GM13976 (cell line): ENCODE measurements at places on chromosomes 5 and 9.
A peak's percentile ranks its signal among the peaks of the same experiment; 100 is the strongest.

DNA sequence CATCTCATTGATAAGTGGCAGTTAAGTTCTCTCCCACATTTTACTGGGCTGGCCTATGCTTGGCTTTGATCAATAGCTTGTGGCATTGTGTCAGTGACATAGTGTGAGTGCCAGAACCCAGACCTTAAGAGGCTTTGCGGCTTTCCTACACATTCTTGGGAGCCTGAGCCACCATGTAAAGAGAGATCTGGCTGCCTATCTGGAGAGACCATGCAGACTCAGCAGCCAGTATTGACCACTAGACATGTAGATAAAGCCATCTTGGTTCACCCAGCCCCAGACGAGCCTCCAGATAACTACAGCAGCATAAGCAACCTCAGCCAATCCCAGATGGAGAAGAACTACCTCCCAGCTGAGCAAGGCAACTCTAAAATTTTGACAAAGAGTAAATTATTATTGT lies 28.6 kb downstream of the C9orf153 start:
- no peak for DNase-seq

GRCh38 chr5:757346-757930 lies 27.1 kb downstream of the ZDHHC11B start:
- peak; percentile 51 for DNase-seq

- DNase-seq, result no peak
These were observed 270.2 kb upstream of the IRX1 start for GRCh38 chr5:3325201-3325971.

- DNase-seq, result no peak
These were observed 776.7 kb downstream of the DTWD2 start for GRCh38 chr5:118211606-118212005.

- DNase-seq, result no peak
These were observed 281.8 kb downstream of the MTRR start for GRCh38 chr5:8150791-8151190.

GRCh38 chr5:132746954-132747615 lies at the start of gene CCNI2:
TSS of gene CCNI2 (plus strand) at chr5:132747426. CDS start at chr5:132747496, 70 bp downstream.
- DNase-seq, result peak; percentile 77

GRCh38 chr5:172044631-172045314 lies 38.3 kb upstream of the FBXW11 start:
- DNase-seq, result no peak

GRCh38 chr5:132064140-132064539 lies 3.7 kb downstream of the IL3 start:
- no peak for DNase-seq

GRCh38 chr5:176320577-176320976 lies 41.0 kb downstream of the KIAA1191 start:
- no peak for DNase-seq

DNA sequence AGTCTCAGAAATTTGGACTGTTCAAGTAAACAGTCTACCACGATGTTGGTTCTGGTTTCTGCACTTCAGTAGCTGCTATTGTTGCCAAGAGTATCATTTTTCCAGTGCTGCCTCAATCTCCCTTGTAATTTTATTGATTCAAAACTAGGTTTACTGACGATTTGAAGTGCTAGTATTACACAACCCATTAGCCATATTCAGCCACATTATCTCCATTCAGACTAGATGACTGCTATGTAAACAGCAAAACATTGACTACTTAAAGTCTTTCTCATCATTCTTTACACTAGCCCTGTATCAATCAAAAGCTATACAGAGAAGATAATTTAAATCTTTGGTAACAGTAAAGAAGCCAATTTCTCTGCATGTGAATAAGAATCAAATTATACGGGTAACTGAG lies 102.0 kb upstream of the TSLP start:
- no peak for DNase-seq

DNA sequence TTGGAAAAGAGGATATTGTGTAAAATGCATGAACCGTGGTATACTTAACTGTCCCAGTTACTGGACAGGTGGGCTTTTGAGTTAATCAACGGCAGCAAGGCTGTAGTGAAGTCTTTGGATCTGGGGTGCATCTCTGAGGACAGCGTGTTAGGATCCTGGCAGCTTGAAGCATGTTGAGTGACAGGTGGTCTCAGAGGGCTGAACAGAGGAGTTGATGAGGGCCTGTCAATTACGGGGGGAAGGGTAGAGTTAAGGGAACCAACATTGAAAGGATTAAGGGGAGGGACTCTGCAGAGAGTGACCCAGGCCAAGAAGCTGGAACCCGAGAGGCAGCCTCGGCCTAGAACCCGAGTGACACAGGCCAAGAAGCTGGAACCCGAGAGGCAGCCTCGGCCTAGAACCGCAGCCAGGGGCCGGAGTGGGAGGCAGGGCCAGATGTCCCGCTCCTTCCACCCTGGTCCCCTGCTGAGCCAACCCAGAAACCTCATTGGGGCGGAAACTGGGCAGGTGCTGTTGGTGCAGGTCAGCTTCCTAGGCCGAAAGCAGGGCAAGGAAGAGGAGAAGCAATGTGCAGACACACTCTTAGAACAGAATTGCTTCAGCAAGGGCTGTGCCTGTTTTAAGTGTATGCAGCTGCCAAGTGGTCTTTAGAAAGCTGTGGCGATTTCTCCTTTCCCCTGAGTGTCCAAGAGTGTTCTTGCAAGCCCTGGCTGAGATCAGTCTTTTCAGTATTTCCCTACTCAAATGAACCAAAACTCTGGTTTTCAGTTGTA lies 62.0 kb downstream of the ANKRD33B start:
- no peak for DNase-seq

DNA sequence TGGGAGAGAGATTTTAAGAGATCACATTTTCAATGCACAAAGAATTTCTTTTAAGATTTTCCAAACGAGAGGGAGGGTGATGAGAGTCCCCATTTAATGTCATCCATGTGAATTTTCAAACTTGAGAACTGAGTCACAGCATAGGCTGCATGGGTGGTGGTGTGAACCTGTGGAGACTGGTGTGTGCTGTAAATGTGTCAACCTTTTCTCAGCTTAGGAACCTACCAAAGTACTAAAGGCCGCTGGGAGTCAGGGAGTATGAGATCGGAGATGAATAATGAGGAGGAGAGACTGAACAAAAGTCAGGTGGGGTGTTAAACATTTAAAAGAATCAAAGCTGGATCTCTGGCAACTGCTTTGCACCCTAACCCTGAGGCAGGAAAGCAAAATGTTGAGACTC lies 7.5 kb downstream of the ALDH1A1 start:
- no peak for DNase-seq

DNA sequence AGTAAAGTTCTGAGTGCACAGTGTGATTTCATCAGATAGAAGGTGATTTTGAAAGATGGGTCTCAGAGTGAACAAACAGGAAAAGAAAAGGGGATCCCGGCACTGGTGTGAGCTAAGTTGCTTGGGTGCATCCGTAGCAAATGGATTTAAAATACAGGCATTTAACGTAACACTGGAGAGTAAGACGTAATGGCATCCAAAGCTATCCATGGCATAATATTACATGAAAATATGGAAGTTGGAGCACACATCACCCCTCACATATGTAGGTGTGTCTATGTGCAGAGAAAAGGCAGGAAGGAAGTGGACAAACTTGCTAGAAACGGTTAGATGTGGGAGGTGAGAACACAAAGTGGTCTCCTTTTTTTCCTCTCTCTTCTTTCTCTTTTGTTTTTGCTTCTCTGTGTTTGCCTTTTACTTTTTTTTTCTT lies 38.2 kb upstream of the SEMA4D start:
- DNase-seq, result peak; percentile 62

DNA sequence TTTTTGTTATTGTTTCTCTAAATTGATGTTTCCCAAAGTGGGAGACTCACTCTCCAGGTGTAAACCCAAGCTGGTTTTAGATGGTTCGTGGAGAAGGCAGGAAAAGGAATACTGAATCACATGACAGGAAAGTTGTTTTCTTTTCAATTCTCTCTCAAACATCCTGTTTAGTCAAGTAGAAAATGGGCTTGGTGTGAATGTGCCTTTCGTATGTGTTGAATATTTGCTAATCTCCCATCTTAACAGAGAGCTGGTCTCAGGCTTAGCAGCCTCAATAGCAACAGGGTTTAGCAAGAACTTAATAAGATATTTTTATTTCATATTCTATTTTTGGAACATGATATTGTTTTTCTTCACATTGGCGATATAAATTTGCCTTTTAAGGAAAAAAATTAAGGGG lies 119.7 kb downstream of the INSYN2B start:
- no peak for DNase-seq

- no peak for DNase-seq
These were observed 11.3 kb downstream of the STOM start for GRCh38 chr9:121358751-121359150.

GRCh38 chr5:123907349-123907748 lies 395.4 kb downstream of the CSNK1G3 start:
- no peak for DNase-seq

DNA sequence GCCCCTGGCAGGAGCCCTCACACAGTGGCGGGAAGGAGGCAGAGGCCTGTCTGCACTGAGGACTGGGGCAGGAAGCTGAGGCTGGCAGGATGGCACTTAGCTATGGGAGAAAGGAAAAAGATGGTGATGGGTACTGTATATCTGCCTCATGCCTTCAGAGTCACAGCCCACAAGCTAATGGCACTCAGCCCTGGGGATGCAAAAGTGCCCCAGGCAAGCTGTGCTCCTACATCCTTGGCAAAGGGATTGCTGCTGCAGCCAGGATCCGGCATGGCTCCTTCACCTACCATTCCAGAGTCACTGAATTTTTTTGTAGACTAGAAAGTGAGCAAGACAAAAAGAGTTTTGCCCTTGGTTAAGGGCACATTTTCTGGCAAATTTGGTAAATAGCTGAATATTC lies 8.7 kb downstream of the ACSL6 start:
- DNase-seq, result no peak

DNA sequence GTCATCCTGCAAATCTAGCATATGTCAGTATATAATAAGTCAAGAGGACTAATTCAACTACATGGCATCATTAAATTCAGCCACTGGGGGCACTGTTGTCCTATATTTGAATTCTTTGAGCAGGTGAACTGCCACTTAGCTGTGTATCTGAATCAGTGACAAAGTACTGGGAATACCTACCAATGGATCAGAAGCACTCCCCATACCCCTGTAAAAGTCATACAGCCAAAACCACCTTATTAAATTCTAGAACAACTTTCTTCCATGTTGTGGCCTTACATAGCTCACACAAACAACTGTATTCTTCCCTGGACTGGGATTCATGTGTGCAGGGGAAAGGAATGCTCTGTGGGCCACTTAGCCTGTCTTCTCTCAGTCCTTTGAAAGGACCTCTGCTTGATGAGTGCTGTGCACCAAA lies 57.4 kb upstream of the PLPP6 start:
- DNase-seq, result peak; percentile 74

GRCh38 chr5:79255786-79256557 lies 20.0 kb downstream of the JMY start:
- no peak for DNase-seq

- no peak for DNase-seq
These were observed 287.5 kb downstream of the SMARCA2 start for GRCh38 chr9:2302606-2303005.

GRCh38 chr5:115962565-115963402 lies 509 bp downstream of the LVRN start:
- peak; percentile 62 for DNase-seq

GRCh38 chr9:129336601-129337331 lies 158.7 kb upstream of the IER5L start:
- no peak for DNase-seq

GRCh38 chr5:74164725-74165235 lies 475.7 kb downstream of the ENC1 start:
- DNase-seq, result no peak

DNA sequence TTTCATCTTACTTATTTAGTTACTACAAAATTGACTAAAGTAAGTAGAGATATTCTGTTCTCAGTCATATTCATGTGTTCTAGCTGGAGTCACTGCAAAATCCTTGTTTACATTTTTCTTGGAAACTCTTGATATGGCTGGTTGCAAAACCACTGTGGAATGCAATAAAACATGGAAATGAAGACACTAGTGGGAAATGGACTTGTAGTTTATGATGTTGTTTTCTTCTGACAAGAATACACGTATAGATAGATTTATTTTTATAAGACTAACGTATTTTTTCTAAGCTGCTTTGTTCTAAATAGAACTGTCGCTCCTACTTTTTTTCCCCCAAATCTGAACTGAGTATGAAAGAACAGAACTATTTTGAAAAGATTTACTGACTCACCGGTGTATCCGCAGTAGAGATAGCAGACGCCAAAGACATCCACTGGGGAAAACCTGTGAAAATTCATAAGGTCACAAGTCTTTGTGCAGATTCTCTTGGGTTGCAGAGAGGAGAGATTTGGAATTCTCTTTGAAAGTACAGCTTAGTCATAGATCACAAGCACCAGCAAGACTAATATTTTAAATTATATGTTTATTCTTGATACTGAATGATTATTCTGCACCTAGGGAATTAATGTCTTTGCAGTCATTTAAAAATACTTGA lies 119.6 kb upstream of the TAF11L2 start:
- no peak for DNase-seq

- DNase-seq, result no peak
These were observed 6.6 kb downstream of the DMXL1 start for GRCh38 chr5:119077444-119077843.

DNA sequence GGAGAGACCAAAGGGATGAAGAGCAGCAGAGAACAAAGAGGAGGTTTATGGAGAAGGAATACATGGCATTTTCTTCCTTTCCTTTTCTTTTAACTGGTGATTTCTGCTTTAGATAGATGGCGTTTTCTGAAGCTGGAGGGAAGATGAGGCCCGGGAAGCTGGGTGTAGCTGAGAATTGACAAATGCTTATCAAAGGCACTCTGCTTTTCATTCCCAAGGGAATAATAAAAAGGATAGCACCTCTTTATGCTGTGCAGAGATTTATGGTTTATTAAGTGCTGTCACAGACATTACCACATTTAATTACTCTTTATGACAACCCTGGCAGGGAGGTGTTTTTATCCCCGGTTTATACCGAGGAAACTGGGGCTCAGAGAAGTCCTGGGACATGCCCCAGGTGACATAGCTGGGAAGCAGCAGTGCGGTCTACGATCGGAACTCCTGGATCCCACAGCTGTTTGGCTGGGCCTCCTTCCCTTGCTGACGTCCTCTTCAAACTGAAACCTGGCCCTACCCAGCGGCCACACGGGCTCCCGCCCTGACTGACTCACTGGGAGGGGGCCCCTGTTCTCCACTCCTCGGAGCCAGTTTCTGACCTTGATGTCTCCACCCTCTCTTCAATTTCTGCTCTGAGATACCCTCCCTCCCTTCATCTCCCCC lies 8.2 kb upstream of the EPB41L4B start:
- DNase-seq, result no peak

- peak; percentile 80 for DNase-seq
These were observed 4.1 kb downstream of the MRPS2 start for GRCh38 chr9:135504262-135505243.

DNA sequence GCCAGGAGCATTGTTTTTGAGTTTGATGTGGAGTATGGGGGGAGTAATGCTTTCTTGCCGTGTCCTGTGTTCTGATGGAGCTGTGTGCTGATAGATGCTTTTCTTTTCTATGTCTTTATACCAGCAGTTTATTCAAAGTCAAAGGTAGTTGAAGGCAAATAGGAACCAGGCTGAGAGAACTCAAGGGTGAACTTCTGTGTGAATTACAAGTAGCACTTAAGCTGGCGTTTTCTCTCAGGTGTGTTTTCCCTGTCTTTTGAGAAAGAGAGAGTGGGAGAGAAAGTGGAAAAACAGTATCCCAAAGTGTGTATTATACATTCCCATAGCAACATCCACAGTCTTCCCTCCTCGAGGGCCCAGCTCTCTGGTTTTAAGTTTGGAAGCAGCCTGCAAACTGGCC lies 1.5 kb downstream of the TNFAIP8 start:
- DNase-seq, result no peak

- DNase-seq, result no peak
These were observed 355.7 kb upstream of the ADAMTSL1 start for GRCh38 chr9:18118268-18118667.

- DNase-seq, result no peak
These were observed 44.3 kb upstream of the TESK1 start for GRCh38 chr9:35560625-35561337.
